Activated CD8-positive, alpha-beta memory T cell treated with anti-CD3 and anti-CD28 coated beads, Interleukin-2, amount 50 U/mL, for 4 hours (primary cell): ENCODE measurements at places on chromosomes 16 and 17.

GRCh38 chr17:20191056-20191455 is 181.9 kb downstream of the SPECC1 start:
- no peak for DNase-seq

DNA sequence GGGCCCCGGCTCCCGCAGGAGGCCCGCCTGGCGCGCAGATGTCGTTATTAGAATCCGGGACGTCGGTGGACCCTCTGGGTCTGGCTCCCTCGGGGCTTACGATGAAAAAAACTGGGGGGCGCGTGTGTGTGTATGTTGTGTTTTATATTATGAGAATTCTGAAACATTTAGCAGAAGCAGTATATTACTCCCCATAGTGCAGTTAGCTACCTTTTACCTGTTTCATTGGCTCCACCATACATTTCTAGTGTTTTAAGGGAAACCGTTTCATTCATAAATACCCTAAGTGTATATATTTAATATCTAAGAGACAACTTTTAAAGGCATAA is 486 bp upstream of the DNAJA2 start:
- no peak for DNase-seq

DNA sequence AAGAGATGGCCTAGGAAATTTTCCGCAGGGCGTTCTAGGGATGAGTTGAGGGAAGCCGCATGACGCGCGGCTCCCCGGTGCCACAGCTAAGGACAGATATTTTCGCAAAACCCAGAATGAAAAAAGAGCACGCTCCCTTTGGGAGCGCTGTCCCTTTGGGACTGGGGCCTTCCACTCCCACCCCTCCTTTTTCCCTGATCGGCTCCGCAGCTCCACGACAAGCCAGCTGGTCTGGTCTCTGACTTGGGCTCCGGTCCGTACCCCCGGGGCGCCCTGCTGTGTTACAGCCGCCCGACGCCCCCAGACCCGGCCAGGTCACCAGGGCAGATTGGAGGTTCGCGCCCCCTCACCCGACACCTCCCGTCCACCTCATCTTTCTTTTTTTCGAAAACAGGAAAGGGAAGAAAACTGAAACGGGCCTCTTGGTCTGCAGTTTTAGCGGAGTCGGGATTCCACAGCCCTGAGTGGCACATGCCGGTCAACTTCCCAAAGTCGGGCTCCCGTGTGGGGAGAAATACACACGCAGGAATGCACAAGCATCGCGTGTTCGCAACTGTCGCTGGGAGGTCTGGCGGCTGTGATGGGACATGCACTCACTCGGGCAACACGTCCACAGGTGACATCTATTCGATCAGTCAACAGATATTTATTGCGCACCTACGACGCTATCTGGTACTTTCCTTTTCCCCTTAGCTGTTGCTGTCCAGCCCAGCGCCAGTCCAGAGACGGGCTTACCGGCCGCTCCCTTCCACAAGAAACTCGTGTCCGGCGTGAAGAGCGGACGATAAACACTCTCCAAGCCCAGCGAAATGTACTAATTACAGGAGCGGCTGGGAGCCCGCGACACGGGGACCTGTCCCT is 3.9 kb upstream of the SOX9 start:
- no peak for DNase-seq

DNA sequence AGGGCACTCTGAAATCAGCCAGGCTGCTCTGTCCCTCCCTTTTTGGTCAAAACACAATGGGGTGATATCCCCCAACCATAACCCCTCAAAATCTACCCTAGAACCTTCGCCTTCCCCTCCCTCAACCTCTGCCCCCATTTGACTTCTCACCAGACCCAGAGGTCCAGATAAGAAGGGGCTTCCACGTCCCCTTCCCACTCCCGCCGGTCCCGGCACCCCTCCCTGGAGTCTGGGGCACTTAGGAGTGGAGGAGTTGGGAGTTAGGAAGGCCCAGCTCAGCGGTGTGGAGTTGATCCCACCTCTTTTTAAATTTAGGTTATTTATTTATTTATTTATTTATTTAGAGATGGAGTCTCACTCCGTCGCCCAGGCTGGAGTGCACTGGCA is 619 bp upstream of the TMEM92 start:
- no peak for DNase-seq

- DNase-seq = no peak
Measured at GRCh38 chr16:75379339-75379738, 54.0 kb downstream of the CFDP1 start.
